ENCODE measurements at places on chromosomes 3 and 15.

DNA sequence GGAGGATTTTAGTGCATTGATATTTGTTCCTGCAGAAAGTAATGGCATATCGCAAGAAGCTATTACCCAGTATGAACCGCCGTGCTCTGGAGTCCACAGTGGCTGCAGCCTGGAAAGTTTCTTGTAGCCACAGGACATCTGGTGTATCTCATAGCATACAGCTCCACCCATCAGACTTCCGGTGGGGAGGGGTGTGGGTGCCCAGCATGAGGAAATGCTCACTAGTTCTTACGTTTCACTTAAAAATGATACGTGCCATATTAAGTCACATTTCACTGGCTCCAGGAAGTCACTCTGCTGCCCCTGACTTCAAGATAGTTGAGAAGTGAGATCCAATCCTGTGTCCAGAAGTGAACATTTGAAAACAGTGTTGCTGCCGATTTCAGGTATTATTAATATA is 990.4 kb downstream of the GBE1 start:
- DNase-seq = no peak

DNA sequence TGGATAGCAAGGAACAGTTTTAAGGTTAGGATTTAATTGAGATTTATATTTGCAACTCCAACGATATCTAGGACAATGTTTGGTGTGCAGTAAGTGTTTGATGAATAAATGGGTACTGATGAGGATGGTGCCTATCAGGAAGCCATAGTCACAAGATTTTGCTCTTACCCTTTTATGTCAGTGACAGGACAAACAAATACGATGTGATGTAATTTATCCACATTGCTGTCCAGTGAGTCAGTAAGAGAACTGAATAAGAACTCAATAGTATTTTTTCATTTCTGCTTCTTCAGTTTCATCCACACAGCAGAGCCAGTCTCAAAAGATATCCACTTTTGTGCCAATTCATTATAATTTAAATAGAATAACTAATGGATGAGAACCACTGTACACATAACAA is 18.5 kb downstream of the C3orf85 start:
- DNase-seq = no peak

- no peak for DNase-seq
Measured at GRCh38 chr15:60390231-60390630, 7.6 kb downstream of the ANXA2 start.

DNA sequence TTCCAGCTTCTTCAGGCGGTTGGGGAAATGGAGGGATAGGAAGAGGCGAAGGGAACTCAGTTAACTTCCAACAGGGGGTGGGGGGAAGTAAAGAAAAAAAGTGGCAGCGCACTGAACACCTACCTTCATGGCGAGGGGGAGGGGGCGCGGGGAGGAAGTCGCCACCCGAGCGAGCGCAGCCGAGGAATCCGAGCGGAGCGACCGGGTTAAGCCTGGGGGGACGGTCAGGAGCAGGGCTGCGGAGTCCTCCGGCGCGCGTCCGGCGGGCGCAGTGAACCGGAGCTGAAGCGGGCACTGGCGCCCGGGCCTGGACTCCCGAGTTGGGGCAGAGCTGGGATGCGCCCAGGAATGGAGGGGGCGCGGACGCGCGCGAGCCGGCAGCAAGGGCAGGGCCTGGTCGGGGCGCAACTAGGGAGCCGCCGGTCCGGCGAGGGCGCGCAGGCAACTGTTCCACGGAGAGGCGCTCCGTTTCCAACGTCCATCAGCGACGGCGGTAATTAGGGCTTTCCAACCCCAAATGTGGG is at the start of gene WNT5A:
TSS of gene WNT5A (minus strand) at position 450 of the 524 bp plus-strand sequence. CDS start at position 129, 321 bp downstream.
- DNase-seq = no peak

GRCh38 chr3:127815001-127815400 is 7.3 kb downstream of the MGLL start:
- DNase-seq = no peak

- DNase-seq = no peak
Measured at GRCh38 chr15:89660556-89660955, 5.3 kb upstream of the KIF7 start.

GRCh38 chr3:71601811-71602210 is 18.3 kb upstream of the FOXP1 start:
- no peak for DNase-seq

DNA sequence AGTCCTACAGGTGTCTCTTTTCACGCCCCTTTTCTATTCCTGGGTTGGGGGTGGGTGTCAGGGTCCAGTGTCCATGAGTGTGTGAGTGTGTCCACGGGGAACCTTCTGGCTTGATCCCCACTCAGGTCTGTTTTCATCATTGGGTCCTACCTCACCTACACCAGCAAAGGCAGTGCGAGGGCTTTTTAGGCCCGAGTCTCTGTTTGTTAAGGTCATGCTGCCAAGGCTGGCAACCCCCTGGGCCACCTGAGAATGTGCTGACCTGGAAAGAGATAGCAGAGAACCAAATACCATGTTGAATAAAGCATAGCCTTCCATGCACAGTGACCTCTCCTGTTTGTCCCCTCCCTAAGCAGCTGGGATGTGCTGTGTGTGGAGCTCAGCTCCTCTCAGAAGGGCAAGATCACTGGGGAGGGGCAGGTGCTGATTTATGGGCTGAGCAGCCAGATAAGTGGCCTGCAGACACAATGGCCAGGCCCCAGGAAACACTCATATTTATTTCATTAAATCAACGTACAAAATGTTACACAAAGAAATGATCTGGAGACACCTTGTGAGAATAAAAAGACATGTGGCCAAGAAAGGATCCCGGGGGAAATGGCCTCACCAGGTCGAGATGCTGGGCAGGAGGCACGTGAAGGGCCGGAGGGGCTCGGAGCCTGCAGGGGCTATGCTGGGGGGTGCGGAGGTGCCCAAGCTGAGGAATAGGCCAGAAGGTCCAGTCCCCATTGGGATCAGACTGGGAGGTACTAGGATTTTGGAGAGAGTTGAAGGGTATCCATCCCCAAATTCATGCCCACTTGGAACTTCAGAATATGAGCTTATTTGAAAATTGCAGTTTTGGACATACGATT is 36.1 kb downstream of the RAB6B start:
- no peak for DNase-seq

DNA sequence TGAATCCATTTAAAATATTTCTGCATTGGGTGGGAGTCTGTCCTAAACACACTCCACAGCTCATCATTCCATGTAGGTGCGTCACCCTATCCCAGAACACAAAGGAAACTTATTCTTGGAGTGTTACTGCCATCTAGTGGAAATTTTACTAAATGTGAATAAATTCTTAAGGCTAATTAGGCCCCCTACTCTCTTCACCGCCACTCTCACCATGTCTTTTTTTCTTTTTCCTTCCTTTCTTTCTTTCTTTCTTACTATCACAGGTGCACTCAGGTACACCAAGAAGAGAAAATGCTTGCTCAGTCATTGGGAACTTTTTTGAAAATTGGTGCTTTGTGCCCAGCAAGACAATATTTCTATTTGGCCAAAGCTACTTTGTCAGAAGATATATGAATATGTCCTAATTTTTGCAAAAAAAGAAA is 26.4 kb upstream of the ATP8B4 start:
- DNase-seq = peak; percentile 6

DNA sequence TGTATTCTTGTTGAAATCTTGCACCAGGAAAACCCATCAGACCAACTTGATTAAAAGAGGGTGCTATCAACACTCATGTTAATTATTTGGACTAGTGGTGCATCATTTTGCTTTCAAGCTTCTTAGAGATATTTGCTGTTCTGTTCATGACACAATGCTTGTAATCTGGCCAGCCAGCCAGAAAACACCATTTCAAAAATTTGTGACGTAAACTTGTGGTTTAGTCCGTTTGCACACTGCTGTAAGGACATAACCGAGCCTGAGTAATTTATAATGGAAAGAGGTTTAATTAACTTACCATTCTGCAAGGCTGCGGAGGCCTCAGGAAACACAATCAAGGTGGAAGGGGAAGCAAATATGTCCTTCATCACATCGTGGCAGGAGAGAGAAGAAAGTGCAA is 374.3 kb upstream of the TGFBR2 start:
- DNase-seq = no peak

GRCh38 chr3:52649461-52650210 is 36.1 kb downstream of the PBRM1 start:
- no peak for DNase-seq

DNA sequence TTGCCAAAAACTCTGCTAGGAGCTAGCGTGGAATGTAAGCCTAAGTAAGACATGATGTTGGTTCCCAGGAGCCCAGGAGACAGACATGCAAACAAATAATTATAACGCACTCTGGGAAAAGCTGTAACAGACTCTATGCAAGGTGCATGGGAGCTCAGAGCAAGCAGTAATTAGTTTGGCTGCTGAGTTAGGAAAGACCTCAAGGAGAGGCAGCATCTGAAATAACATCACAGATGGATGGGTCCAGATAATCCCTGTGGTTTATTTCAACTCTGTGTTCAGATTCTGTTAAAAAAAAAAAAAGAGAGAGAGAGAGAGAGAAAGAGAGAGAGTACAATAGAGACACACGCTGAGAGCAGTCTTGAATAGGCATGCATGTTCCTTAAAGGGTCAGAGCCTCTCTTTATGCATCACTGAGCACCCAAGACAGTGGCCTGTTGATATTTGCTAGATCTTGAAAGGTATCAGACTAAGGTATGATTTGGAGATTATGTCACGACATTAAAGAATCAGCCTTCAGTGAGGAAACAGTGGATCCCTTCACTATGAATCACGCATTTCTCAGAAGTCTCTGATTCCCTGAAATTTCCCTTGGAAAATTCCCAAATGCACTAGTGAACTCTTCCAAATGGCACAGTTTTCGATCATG is 124.4 kb upstream of the LIPC start:
- no peak for DNase-seq

GRCh38 chr3:188432802-188433520 is 279.0 kb downstream of the LPP start:
- DNase-seq = no peak

DNA sequence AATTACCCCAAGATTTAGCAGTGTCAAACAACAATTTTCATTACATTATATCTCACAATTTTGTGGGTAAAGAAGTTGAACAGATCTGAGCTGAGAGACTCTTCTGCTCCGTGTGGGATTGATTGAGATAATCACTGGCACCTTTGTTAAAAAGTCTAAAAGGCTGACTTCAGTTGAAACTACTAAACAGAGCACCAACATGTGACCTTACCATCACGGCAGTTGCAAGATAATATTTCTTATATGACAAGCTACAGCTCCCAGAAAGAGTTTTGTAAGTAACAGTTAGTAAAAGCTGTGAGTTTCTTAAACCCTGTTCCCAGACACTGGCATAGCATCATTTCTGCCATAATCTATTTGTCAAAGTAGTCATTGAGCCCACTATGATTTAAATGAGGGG is 25.0 kb downstream of the CGGBP1 start:
- DNase-seq = no peak

- DNase-seq = no peak
Measured at GRCh38 chr3:107524841-107525643, 2.3 kb downstream of the BBX start.

DNA sequence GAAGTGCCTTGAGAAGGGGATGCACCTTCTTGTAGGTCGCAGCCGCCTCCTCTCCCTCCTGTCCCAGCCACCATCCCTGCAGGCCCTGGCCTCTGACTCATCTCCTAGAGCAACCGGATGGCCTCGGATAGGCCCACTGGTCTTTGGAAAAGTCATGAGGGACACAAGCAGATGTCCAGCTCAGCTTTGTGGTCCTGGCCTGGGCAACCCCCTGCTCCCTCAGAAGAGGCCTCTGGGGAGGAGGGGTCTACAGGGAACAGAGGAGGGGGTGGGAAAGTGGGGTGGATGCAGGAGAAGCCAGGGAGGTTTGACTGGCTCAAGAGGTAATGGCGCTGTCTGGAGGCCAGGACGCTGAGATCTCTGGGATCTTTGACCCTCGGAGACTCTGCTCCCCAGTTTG is 259.2 kb upstream of the TLE3 start:
- no peak for DNase-seq

DNA sequence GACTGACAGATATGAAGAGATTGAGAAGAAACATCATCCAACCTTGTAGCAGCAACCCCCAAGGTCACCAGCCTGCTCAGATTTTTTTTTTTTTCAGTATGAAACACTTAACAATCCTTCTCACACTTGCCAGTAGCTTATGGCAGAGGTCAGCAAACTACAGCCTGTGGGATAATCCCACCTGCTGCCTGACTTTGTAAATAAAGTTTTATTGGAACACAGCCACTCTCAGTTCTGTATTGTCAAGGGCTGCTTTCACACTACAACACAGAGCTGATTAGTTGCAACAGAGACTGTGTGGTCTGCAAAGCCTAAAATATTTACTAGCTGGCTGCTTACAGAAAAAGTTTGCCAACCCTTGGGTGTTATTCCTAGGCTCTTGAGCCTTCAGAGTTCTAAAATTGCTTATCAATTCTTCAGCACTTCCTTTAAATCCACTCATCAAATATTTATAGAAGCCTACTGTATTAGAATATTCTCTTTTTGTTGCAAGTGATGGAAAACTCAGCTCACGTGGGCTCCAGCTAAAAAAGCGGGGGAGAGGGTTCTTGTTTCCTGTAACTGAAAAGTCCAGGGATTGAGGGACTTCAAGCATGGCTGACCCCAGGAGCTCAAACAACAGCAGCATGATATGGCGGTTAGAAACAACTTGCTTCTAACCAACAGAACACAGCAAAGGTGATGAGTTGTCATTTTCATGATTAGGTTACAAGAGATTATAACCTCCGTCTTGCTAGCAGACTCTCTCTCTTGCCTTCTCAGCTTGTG is 246.1 kb downstream of the SHQ1 start:
- no peak for DNase-seq

- DNase-seq = no peak
Measured at GRCh38 chr15:25652704-25653103, 210.4 kb downstream of the ATP10A start.

DNA sequence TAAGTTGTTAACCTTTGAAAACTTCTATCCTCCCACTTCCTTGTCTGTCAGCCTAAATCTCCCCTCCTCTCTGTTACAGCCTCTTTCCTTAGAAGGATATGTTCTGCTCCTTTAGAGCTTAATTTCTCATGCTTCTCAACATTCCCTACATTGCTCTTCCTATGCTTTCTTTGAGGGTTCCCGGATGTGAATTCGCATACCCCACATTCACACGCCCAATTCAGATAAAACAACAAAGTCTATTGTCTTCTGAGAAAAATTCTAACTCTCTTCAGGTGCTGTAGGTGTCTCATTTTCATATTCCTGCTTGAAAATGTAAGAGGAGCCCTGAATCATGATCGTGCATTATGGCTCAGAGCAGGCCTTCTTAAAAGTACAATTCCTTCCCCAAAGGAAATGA is 171.8 kb upstream of the DPH6 start:
- no peak for DNase-seq

GRCh38 chr15:95765161-95765560 is 565.3 kb upstream of the NR2F2 start:
- no peak for DNase-seq

DNA sequence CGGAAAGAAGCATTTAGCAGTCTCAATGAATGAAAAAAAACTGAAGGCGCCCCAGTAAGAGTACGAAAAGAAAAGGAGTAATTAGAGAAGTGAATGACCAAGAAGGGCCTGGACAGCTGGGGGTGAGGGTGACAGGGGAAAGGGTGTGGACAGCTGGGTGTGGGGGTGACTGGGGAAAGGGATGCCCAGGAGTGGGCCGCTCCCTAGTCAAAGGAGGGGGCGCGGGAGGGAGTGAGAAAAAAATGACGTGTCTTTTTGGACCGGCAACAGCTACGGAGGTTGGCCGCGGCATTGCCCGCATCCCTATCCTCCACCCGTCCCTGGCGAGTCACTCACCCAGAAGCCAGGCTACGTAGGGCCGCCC is 274 bp upstream of the ZCWPW2 start:
- DNase-seq = no peak
